NCI-H1436 (cell line): ENCODE measurements at places on chromosomes 3 and 15.

DNA sequence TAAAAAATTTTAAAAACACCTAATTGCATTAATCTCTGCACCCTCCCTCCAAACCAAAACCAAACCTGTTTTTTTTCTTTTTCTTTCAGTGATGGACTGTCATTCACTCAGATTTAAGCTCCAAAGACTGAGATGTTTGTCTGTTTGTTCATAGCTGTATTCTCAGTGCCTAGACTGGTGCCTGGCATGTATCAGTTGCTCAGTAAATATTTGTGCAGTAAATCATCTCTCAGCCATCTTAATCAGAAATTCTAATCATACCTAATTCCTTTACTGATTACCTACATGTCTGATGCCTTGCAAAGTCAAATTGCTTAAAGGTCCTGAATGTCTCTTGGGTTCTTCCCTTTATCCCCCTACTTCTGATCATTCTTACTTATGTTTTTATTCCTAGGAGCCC lies 138.8 kb downstream of the ZNF609 start:
- no peak for DNase-seq

GRCh38 chr3:172678068-172678467 lies 32.8 kb downstream of the NCEH1 start:
- no peak for DNase-seq

DNA sequence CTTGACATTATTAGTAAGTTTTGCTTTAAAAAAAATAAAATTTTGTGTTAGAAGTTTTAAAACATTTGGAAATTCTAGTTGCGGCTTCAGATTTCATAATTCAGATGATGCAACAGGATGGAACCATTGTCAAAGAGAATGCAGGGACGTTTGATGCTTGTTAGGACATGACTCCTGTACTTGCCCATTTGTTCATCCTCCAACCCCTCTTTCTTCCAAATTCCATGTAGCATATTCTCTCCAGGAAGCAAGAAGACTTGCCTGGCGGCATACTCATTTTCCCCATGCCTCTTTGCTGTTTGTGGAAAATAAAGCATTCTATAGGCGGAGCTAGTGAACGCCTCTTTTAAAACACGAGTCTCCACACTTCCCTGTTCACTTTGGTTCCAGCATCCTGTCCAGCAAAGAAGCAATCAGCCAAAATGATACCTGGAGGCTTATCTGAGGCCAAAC lies at the start of gene CSTA:
Gene CSTA (plus strand): TSS at position 378 of the 453 bp plus-strand sequence. CDS start 45 bp downstream, at position 423.
- DNase-seq = no peak

- DNase-seq = no peak
Measured at GRCh38 chr15:80550219-80550907, 144.7 kb upstream of the ABHD17C start.

DNA sequence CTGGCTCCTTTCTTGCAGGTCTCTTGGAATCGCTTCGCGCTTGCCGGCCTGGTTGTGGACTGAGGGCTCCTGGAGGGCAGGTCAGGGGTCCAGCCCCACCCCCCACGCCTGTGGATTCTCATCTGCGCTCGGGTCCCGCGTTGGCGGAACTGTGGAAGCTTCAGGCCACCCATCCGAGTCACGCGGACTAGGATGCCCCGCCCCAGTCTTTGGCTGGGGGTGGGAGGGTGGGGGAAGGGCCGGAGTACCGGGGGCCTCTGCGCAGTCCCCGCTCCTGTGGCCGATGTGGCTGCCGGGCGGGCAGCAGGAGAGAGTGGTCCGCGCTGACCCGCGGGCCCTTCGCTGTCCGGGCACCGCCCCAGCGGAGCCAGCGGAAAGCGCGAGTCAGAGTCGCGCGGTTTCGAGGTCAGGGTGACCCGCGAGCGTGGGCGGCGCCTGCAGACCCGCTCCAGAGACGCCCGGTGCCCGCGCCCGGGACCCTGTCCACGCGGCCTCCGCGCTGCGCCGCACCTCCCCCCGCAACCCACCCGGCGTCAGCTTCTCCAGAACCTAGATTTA lies 114.2 kb downstream of the KLF13 start:
- DNase-seq = no peak

DNA sequence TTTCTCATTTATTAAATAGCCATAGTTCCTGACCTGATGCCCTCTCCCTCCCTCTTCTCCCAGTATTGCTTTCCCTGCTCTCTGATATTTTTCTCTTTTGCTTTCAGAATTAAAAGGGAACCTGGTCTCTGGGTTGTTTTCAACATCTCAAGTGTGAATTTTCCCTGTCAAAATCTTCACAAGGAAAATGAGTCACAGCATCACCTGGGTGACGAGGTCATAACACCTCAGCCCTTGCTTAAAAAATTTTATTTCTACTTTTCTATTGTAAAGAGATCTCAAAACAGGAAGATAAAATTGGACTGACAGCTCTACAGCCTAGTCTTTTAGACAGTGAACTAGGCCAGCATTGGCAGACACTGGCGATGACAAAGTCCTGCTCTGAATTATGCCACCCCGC lies 40.1 kb downstream of the GAP43 start:
- DNase-seq = no peak

DNA sequence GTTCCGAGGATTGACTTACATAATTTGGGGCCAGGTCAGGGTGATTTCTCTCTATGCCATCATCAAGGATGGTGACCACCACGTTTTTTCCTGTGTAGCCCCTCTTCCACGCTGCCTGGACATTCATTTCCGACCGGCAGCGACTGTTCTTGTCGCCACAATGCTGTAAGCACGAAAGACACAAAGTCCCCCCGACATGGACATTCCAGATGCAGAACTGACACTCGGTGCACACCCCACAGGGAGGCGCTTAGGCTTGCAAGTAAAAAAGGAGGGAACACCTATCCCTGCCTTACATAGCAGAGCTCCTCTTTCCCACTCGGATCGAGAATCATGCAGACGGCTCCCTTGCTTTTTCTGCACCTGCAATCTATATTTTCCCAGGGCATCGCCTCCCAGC lies 58.2 kb downstream of the PCSK6 start:
- DNase-seq = no peak

GRCh38 chr15:63891079-63891767 lies 57.5 kb upstream of the HERC1 start:
- DNase-seq = peak; percentile 55

DNA sequence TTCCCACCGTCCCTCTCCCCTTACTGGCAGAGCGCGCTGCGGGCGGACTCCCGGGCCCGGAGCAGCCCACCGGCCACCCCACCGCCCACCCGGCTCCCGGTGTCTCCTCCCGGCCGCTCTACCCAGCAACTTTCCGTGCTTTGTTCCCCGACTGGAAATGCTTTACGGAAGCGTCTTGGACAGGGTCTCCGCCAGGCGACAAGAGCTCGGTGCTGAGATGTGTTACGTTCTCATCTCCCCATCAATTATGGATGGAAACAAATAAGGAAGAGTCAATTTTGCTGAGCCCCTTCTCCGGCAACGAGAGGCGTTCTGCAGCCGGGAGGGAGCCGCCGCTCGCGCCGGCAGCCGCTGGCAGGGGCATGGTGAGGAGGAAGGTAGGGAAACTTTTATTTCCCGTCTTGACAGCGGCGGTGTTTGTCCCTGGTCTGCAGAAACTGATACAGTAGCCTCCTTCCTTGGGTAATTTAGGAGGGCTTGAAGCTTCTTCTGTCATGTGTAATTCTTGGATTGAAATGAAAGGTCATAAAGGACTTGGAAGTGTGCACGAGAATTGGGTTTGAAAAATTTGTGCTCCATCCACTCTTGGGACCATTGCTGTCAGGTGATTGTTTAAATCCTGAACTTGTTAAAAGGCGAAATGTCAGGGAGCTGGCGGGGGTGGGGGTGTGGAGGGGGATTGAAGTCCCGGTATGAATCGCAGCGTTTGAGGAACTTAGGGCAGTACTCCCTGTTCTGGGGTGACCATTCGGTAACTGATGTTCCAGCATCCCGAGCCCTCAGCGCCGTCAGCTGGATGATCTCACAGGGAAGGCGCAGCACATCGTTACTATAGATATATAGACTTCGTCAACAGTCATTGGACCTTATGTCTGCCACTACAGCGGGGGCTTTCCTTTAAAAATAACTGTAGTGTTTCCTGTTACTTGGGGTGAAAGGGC lies 1.5 kb downstream of the SEMA6D start:
- DNase-seq = no peak

- DNase-seq = no peak
Measured at GRCh38 chr15:101619615-101619865, 32.6 kb downstream of the TM2D3 start.

DNA sequence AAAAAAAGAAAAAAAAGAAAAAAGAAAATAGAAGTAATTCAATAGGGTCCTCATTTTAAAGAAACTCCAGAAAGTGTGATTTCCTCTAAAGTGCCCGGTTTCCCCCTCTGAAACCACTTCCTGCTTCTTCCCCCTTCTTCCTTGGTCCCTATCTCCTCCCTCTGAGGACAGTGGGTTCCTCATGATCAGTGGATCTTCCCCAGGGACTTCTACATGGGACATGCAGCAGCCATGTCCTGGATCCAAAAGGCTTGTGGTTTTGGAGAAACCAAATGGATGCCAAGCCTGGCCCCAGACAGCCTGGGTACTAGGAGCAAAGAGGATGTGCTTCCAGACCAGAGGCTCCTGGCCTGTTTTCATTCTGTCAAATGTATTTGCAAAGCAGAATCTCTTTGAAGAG lies 26.6 kb upstream of the SMAD6 start:
- no peak for DNase-seq

DNA sequence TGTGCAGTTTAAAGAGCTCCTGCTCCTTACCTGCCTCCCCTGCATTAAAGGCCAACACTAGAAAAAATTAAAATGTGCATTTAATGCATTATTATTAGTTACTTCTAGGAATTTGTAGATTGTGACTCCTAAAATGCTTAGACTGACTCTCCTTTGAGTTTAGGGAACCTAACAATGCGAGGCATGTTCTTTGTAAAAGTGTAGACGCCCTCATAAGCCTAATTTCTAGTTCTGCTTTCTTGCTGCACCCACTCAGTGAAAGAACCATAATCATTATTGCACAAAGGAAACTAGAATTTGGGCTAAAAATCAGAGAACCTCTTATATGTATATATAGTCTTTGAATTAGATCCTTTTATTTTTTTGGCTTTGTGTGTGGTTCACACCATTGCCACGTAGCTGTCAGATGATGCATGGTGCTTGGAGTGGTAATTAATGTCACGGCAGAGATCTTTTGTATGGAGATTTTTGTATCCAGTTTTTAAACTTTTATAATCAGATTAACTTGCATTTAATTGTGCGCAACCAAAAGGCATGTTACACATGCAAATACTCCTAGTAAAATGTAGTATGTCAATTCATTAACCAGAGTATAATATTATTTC lies 710 bp downstream of the ABHD10 start:
- no peak for DNase-seq

GRCh38 chr3:12285003-12285555 lies 3.8 kb upstream of the PPARG start:
- DNase-seq = no peak

- no peak for DNase-seq
Measured at GRCh38 chr3:160678292-160678842, 1.4 kb downstream of the ARL14 start.

DNA sequence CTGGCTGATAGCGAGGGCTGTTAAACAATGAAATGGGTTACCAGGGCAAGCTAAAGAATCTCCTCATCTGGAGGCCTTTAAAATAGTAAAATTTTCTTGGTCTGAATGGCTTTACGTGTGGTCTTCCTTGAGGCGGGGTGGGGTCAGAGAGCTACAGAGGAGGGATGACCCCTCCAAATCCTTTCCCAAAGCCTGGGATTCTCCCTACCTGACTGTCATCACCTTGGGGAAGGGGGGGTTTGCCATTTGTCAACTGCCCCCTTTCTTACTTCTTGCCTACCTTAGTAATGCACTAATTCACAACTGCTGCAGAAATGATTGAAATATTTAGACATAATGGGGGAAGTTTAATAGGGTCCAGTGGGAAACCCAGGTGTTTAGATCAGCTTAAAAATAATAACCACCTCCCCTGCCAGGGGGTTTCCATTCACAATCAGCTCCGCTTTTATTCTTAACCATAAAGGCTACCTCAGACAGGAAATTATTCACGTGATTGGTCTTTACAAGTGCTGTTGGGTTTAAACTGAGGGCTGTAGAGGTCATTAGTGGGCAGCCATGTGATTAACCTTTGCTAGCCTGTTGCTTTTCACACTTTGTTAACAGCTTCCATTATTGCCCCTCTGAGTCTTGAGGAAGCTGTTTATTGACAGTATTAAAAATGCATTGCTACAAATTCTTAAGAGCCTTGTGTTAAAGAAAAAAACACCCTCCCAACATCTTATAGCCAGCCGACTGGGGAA lies 276.5 kb upstream of the ATP11B start:
- DNase-seq = no peak

- DNase-seq = no peak
Measured at GRCh38 chr3:65938147-65938546, 100.6 kb downstream of the MAGI1 start.

DNA sequence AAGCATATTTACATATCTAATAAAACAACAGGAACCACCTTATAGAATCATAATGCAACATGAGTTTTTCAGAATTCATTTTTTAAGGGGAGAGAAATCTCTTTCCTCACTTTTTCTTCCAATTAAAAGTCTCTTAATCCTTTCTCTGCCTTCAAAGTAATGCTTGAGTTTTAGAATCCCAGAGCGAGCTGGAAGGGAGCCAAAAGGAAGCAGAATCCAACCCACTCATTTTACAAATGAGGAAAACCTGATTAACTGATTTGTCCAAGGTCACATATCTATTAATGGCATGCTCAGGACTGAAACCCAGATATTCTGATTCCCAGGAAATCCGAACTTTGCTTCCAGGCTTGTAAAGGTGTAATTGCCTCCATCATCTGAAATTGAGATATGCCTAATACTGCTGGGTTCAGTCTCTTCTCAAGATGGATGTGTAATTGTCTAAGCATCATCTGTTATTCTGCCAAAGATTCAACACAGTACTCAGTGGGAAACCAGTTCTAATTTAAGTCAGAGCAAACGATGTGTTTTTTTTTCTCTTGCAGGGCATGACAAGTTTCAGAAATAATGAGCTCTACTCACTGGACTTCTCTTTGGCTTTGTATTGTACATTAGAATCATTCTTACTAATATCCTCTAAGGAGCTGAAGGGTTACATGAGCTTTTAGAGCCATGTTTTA lies 481.4 kb upstream of the CFAP20DC start:
- DNase-seq = no peak

DNA sequence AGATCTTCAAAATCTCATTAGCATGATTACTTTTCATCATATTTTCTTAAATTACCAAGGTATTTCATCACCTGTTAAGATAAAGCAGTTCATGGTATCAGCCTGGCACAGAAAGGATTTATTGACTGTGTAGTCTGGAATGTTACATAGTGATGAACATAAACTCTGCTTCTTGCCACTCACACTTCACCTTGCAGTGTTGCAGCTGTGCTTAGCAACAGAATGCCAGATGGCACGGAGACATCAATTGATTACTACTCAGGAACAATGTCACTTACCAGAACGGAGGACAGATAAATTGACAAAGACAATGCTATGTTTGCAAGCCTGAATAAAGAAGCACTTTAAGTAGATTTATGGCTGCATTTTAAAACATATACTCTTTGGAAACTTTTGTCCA lies 15.0 kb upstream of the BCHE start:
- no peak for DNase-seq

DNA sequence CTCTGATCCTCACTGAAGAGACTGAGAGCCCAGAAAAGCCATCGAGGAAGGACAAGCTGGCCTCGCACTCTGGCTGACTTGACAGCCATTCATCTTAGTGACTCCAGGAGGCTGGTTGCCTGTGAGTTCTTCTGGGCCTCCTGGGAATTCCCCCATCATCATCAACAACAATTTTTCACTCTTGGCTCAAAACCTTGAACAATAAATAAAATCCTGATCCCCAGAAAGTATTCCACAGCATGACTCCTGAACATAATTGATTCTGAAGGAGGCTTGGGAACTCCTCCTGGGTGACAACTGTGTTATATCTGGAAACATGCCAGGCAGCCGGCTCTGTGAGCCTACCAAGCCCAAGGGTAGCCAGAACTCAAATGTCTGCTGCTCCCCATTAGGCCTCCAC lies 188.6 kb downstream of the SHQ1 start:
- no peak for DNase-seq

GRCh38 chr15:34837246-34838016 lies 42.1 kb upstream of the ACTC1 start:
- DNase-seq = no peak
